ENCODE measurements at places on chromosomes 3 and 15.
A peak's percentile ranks its signal among the peaks of the same experiment; 100 is the strongest.

GRCh38 chr15:99104788-99105513, at the start of gene SYNM:
Gene SYNM (plus strand): TSS chr15:99105080. CDS start chr15:99105200, 120 bp downstream.
- peak; percentile 47 for DNase-seq

DNA sequence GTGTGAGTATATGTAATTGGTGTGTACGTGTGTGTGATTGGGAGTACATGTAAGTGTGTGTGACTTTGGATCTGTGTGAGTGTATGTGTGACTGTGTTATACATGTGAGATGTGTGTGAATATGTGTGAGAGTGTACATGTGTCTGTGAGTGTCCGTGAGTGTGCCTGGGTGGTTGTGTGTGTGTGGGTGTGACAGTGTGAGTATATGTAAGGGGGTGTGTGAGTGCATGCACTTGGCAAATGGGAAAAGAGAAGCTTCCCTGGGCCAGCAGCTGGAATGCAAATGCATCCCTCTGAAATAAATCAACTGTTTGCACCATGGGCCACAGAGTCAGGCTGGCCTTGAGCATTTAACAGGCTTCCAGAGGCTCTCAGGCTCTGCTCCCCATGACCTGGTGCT, 63.6 kb downstream of the MINAR1 start:
- DNase-seq: no peak

- DNase-seq: no peak
These were observed 4.0 kb downstream of the TMEM89 start for GRCh38 chr3:48617559-48617958.

DNA sequence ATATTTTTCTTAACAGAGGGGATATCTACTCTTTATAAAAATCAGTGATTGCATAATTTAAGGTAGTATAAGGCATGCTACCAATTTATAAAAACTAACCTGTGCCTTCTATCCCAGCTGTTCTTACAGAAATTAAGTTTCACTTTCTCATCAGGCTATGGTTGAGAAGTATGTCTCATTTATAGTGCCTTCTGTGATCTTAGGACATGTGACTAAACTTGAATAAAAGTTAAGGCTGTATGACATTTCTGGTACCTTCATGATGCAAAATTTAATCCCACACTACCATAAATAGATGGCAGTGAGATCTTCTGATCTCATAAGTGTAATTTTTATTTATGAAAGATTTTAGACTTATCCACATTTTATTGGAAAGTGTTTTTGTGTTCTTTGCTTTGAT, 12.6 kb downstream of the TIPARP start:
- no peak for DNase-seq

GRCh38 chr3:83890039-83890762, 1068.6 kb upstream of the CADM2 start:
- no peak for DNase-seq

DNA sequence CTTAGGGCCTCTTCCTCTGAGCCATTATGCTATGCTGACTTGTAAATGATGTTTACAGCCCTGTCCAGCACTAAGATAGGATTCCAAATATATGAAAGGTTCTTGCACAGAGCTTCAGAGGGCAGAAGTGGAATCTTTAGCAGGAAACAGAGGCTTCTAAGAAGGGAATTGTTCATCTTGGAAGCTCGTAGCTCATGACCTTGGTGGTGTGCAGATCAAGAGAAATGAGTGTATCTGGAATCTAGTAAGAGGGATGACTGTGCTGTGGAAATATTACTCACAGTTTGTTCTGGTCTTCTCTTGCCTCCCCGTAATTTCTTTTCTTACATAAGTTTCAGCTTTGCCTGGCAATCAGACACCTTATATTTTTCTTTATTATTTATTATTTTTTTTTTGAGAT, 175.8 kb downstream of the SPATA16 start:
- no peak for DNase-seq

- DNase-seq: no peak
These were observed 123.0 kb upstream of the STAC start for GRCh38 chr3:36257158-36257852.

GRCh38 chr15:41888662-41889253, 5.1 kb downstream of the SPTBN5 start:
- DNase-seq: no peak

GRCh38 chr3:62918131-62918530, 42.9 kb upstream of the CADPS start:
- DNase-seq: no peak

DNA sequence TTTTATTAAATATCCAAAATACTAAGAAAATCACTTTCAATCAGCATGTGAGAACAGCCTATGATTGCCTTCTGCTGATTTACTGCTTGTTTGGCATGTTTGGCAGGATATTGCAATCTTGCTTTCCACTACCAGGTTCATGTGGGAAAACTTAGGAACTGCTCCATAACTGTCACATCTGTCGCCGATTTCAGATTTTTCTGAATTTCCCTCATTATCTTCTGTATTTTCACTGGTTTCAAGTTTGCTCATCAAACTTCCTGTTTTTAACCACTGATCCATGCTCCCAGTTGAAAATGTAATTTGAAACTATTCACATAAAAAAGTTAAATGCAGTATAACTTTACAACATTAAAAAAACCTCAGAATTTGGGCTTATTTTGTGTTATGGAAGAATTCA, 93.0 kb downstream of the NFKBIZ start:
- DNase-seq: no peak

- DNase-seq: no peak
These were observed 122.0 kb upstream of the ONECUT1 start for GRCh38 chr15:52912172-52912571.

GRCh38 chr15:63104727-63105126, 16.9 kb upstream of the LACTB start:
- no peak for DNase-seq

GRCh38 chr3:77795013-77795412, 755.1 kb downstream of the ROBO2 start:
- DNase-seq: no peak

GRCh38 chr15:26023691-26024090, 160.6 kb upstream of the ATP10A start:
- DNase-seq: no peak

- DNase-seq: peak; percentile 50
These were observed 587 bp downstream of the NPHP3 start for GRCh38 chr3:132721479-132722164.

DNA sequence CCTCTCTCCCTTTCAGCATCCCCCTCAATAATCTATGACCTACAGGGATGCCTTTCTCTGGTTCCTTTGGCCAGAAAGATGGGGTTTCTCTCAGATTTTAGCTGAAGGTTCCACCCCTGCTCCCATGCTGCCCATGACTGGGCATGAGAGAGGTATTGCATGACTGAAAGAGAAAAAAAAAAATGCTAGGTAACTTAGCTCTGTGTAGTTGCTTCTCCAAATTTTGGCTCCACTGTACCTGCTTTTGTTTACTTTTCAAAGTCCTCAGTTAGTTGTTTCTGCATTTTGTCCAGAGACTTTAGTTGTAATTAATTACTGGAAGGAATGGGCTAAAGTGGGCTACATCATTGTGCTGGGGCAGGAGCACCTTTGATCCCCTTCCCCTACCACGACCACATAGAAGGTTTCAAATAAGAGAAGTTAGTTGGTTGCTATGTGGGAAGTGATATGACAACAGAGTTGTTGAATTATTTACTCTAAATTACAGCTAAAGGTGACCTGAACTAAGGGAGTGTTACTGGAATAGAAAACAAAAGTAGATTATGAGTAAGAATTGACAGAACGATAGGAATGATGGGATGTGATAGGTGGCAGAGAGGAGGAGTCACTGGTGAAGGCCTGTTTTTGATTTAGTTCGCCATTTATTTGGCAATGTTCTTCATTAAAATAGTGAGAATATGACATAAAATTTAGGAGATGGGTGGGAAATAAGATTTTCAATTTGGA, 605.4 kb upstream of the NR2F2 start:
- DNase-seq: no peak

DNA sequence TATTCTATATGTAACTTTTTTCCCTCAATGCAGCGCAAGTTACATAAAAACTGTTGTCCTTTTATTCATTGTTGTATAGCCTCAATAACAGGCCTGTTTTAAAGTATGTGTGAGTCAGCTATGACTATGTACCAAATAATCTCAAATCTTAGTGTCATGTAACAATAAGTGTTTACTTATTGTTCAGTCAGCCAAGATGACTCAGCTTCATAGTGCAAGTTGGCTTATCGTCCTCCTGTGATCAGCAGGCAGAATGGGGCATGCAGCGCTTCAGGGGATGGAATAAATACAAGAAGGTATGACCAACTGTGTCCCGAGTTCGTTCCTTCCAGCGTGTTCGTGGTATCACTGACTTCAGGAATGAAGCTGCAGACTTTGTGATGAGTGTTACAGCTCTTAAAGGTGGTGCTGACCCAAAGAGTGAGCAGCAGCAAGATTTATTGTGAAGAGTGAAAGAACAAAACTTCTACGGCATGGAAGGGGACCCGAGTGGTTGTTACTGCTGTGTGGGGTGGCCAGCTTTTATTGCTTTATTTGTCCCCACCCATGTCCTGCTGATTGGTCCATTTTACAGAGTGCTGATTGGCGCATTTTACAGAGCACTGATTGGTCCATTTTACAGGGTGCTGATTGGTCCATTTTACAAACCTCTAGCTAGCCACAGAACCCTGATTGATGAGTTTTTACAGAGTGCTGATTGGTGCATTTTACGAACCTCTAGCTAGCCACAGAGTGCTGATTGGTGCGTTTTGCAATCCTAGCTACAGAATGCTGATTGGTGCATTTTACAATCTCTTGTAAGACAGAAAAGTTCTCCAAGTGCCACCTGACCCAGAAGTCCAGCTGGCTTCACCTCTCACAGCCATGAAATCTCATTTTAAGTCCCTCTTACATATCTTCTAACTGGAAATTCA, 1016.0 kb downstream of the MCTP2 start:
- DNase-seq: no peak

- no peak for DNase-seq
These were observed 382.1 kb downstream of the GAP43 start for GRCh38 chr3:116005404-116005803.

DNA sequence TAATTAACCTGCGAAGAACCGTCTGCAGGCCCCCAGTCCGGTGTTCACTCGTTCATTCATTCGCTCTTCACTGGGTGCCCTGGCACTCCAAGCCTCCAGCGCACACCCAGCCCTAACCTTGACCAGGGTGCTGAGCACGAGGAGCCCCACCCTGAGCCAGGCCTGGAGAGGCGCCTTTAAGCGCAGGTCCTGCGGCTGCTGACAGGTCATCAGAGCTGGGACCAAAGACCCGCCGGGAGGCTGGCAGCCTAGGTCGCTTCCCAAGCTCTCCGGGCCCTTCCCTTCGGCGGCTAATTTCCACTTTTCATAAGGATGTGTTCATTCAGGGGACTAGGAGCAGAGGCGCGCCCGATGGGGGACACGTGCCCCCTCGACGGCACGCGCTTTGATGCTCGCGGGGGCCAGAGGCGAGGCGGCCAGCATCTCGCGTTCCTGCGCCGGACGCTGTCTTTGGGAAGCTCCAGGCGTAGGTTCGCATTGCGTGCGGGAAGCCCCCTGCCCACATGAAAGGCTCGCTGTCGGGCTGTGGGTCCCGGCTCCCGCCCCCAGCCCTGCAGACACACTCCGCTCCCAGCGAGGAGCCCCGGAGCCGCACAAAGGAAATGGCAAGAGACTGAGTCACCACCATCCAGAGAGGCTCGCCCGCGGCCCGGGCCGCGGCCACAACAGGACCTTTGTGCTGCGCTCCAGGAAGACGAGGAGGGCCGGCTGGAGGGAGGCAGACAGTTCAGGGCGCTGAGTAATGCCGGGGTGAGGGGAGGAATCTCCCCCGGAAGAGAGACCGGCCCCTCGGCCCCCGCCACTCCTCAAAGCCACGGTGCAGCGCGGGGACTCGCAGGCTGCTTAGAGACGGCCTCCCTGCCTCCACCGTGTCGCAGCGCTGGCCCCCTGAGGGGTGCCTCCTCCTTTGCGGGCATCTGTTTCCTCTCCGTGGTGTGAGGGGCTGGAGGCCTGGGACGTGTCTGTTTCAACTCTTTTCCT, 266.4 kb upstream of the HES1 start:
- DNase-seq: peak; percentile 46

- DNase-seq: no peak
These were observed 16.7 kb upstream of the CCDC174 start for GRCh38 chr3:14634763-14635400.

DNA sequence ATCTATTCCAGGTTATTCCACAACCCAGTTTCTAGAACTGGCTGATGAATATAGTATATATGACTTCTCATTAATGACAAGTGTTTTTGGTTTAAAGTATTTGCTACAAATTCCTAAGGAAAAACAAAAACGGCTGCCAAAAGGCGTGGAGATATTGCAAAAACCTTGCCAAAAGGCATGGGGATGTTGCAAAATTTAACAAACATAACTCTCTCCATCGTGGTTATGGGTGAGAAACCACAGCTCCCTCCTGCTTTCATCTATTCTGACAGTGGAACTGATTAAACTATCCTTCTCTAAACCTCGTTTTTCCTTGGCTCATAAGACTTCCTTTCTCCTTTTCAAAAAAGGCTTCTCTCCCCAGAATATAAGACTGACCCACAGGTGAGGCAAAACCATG, 342.0 kb upstream of the PDZRN3 start:
- DNase-seq: no peak

GRCh38 chr15:91919014-91919534, 65.6 kb downstream of the SLCO3A1 start:
- DNase-seq: no peak

- DNase-seq: no peak
These were observed 164.6 kb upstream of the PFN2 start for GRCh38 chr3:150135287-150135721.

DNA sequence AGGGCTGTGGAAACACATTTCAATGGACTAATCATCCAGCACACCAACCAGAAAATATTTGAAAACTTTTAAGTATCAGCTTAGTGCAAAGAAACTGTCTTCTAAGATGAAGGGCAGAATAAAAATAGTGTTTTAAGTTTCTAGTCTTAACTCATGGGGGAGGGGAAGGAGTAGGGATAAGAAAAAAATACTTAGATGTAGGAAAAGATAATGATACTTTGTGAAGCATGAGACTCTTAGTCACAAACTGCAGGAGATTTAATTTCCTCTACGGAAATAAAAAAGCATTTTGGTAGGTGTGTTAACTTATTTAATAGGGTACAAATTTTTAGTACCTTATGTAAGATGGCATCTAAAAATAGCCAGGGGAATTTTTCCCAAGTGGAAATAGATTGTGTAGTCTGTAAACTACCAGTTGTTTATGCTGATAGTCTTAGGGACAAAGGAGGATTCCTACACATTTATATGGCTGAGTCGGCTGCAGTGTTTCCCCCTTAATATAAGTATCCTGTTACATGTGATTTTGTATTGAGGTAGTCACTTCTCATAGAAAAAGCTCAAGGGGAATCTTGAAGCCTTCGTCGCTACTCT, 78.2 kb upstream of the GBE1 start:
- DNase-seq: no peak

GRCh38 chr3:98994128-98994762, 92.8 kb upstream of the DCBLD2 start:
- no peak for DNase-seq

DNA sequence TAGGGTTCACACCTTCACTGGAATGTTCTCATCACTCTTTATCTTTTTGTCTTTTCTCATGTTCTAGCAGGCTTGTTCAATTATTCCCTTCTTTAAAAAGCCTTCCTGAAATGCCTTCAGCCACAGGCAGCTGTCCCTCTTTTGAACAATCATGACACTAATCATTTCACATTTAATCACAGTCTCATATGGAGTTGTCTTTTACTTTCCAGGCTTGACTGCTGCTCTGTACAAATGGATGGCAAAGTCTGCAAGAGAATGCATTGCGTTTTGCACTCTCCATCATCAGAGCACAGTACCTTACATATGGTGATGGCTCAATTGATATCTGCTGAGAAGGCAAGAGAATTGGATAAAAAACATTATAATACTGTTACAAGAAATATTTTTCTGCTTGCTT, 529.8 kb downstream of the DIPK2A start:
- no peak for DNase-seq

- DNase-seq: no peak
These were observed 2.7 kb downstream of the ADCY5 start for GRCh38 chr3:123446210-123446609.

Measured in activated CD4-positive, alpha-beta T cell treated with anti-CD3 and anti-CD28 coated beads for 48 hours (primary cell).